ENCODE measurements at places on chromosomes 7 and 10.

- no peak for DNase-seq
Observed at GRCh38 chr10:101784558-101784957, 1.3 kb upstream of the NPM3 start.

DNA sequence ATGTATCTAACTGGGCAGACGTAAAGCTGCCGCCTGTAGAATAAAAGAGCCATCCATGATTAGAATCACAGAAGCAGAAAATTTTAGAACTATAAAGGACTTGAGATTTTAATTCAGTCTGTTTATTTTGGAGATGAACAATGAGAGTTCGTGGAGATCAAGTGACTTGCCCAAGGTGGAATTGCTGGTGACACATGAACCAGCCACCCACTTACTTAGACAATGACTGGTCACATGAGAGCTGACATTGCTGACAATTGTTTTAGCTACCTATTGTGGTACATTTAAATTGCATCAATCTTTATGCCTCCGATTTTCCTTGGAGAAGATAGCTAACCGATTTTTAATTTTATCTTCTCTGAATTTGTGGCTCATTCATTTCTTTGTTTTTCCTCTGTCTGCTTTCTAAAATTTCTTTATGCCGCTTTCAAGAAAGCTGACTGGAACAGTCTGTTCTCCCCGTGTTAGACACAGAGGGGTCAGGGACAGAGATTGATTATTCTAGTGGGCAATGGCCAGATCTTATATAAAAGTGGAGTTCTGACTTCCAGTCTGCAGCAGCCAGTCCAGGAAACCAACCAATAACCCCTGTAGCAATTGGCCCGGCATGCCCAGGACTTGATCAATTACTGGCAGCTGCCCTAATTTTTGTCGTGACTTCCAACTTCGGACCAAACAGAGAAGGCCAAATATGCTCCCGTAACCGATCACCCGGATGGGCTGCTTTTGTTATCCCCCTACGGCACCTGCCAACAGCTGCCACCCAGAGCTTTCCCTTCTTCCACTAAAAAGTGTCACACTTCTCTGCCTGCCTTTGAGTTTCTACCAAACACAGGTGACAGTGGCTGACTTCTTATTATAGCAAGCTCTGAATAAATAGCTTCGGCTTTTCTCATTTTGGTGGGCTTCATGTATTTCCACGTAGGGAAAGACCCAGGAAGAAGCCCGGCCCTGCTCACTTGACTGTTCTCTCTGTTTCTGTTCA, 241.6 kb downstream of the CAMK1D start:
- no peak for DNase-seq

- DNase-seq = no peak
Observed at GRCh38 chr10:18423058-18423637, 228.2 kb downstream of the NSUN6 start.

DNA sequence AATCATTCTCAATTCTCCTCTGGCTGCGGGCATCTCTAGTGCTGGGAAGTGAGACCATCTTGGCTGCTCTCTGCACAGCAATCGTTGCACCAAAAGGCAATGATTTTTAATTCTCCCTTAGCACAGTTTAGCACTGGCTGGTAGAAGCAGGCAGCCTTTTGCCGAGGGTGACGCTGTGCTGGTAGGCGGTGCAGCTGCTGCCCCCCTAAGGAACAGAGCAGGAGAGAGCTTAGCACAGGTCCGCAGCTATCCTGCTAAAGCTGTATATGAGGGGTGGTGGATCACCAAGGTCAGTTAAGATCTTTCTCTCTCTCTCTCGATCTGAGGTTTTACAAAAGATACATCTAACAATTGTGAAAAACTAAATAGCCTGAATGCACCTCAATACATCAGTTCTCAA, 390.1 kb downstream of the GATA3 start:
- peak; percentile 12 for DNase-seq

DNA sequence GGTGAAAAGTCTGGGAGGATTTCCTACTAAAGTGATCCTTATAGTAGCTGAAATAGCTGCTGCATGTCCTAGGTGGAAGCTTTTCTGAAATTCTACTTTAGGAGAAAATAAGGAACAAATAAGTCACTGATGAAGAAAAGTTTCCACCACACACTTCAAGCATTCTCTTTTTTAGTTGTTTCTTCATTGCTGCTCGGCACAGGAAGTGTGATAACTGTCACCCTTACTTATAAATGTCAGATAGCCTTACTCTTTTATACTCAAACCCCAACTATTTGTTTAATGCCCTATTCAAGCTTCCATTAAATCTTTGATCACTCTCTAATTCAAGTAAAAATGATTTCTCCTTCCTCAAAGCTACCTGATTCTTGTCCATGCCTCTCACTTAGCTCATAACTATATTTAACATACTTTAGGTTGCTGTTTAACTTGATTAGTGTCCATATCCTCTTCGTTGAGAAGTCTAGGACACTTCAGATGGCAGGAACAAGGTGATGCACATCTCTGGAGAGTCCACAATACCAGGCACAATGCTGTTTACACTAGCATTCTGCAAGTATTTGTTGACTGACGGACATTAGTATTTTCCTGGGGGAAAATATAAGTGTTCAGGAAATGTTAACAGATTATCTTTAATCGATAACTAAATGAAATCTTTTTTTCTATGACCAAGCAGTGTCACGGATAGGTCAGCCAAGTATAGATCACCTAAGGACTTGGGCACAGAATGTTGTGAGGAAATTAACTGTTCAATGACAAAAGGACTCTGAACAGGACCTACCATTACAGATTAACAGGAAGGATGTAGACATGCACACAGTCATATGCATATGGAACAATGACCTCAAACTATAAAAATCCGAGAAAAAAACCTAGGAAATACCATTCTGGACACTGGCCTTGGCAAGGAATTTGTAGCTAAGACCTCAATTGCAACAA, 67.4 kb downstream of the ZNF438 start:
- no peak for DNase-seq

- DNase-seq = no peak
Observed at GRCh38 chr7:16688249-16688648, 42.3 kb downstream of the BZW2 start.

GRCh38 chr10:118102121-118102520, 55.4 kb upstream of the RAB11FIP2 start:
- no peak for DNase-seq

DNA sequence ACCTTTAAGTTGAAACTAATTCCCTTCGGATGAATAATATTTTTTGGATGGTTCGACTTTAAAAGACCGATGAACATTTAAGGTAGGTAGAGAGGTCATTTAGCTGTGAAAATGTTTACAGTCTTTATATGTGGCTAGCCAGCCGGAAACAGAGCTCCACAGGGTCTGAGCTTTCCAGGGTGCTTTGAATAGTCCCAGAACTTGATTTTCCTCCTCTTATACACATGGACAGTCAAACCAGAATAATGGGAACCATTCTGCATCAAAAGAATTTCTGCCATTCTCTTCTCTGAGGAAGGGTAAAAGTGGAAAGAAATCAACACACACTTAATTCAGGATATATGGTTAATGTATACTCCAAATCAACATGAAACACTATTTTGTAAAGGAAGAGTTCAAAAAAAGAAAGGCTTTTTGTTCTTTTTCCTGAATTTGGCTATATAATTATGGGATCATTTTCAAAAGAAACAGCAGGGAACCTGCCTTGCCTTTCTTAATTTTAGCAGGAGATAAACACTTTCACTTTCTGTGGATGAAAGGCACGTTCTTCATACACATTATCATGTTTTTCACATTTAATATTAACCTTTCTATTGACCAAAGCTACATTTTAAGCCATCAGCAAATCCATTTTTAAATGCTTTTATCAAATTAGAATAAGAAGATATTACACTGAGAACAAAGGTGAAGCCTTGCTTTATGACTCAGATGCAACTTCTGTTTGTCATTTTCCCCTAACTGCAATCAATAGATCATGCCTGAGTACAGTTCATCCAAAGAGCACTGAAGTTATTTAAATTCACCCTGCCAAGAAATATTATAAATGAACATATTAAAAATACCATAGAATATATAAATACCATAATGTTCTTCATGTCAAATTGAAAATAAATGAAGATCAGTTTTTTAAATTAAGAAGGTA, 307.3 kb downstream of the THSD7A start:
- no peak for DNase-seq

- DNase-seq = no peak
Observed at GRCh38 chr10:60417024-60417423, 27.3 kb upstream of the ANK3 start.

- DNase-seq = no peak
Observed at GRCh38 chr7:73717025-73717807, 2.3 kb downstream of the STX1A start.

- no peak for DNase-seq
Observed at GRCh38 chr10:62755662-62756653, 48.6 kb upstream of the ADO start.

- no peak for DNase-seq
Observed at GRCh38 chr10:97517778-97518300, 19.1 kb downstream of the UBTD1 start.

GRCh38 chr10:58704671-58705141, 192.0 kb downstream of the BICC1 start:
- DNase-seq = no peak
